Adrenal gland (tissue), 19 donors: ENCODE measurements at places on chromosomes 12 and 14. TPM values are rescaled to one million over a fixed set of nuclear protein-coding genes. Genes with fewer than 3 reads are reported as not detected.

GRCh38 chr12:58139894-58140293 lies 198.5 kb downstream of the ATP23 start:
- H3K27me3 ChIP-seq: no peaks in the 10 kb centered on the region
- no peak overlapping the region for H3K4me3 ChIP-seq
- DNase-seq: no peak
- H3K36me3 ChIP-seq: no peaks in the 10 kb centered on the region
- no peak overlapping the region for H3K27ac ChIP-seq

GRCh38 chr14:50619569-50620141 lies 48.5 kb downstream of the SAV1 start:
- DNase-seq: no peak
- H3K27me3 ChIP-seq: no peaks in the 10 kb centered on the region
- H3K4me3 ChIP-seq: no peak overlapping the region
- H3K4me1 ChIP-seq: no peaks in the 10 kb centered on the region

GRCh38 chr12:96383991-96384390 lies 16.2 kb downstream of the CDK17 start:
- DNase-seq: no peak
- H3K4me1 ChIP-seq: no peaks in the 10 kb centered on the region
- no peaks in the 10 kb centered on the region for H3K36me3 ChIP-seq
- no peak overlapping the region for H3K4me3 ChIP-seq

GRCh38 chr12:26938701-26939062 lies 412 bp downstream of the FGFR1OP2 start:
- peaks cover 21% of the 10 kb centered on the region for H3K4me1 ChIP-seq
- H3K36me3 ChIP-seq: no peaks in the 10 kb centered on the region
- H3K27ac ChIP-seq: peak overlapping the region; percentile 96

DNA sequence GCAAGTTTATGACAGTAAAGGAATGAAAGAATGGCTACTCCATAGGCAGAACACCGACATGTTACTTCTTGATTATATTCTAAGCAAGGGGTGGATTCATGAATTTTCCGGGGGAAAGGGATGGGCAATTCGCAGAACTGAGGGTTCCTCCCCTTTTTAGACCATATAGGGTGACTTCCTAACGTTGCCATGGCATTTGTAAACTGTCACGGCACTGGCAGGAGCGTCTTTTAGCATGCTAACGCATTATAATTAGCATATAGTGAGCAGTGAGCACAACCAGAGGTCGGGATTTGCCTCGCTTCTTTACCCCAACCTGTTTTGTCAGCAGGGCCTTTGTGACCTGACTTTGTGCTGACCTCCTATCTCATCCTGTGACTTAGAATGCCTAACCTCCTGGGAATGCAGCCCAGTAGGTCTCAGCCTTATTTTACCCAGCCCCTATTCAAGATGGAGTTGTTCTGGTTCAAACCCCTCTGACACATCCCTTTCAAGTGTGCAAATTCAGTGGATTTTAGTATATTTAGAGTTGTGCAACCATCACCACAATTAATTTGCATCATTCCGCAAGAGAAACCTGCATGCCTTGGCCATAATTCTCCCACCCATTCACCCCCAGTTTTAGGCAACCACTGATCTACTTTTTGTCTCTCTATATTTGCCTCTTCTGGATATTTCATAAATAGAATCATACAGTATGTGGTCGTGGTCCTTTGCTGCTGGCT lies 27.4 kb downstream of the PALS1 start:
- peaks cover 10% of the 10 kb centered on the region for H3K4me1 ChIP-seq
- no peaks in the 10 kb centered on the region for H3K27me3 ChIP-seq
- H3K4me3 ChIP-seq: no peak overlapping the region
- no peak overlapping the region for H3K27ac ChIP-seq
- no peak for DNase-seq

- no peak for DNase-seq
- H3K4me3 ChIP-seq: no peak overlapping the region
- no peak overlapping the region for H3K27ac ChIP-seq
- H3K36me3 ChIP-seq: no peaks in the 10 kb centered on the region
- no peaks in the 10 kb centered on the region for H3K27me3 ChIP-seq
Observed at GRCh38 chr12:91984556-91984955, 161.1 kb downstream of the BTG1 start.

GRCh38 chr14:22648506-22648905 lies 4.4 kb upstream of the OR6J1 start:
- no peak overlapping the region for H3K4me3 ChIP-seq
- H3K36me3 ChIP-seq: no peaks in the 10 kb centered on the region
- H3K4me1 ChIP-seq: no peaks in the 10 kb centered on the region
- H3K27me3 ChIP-seq: no peaks in the 10 kb centered on the region
- H3K27ac ChIP-seq: no peak overlapping the region

DNA sequence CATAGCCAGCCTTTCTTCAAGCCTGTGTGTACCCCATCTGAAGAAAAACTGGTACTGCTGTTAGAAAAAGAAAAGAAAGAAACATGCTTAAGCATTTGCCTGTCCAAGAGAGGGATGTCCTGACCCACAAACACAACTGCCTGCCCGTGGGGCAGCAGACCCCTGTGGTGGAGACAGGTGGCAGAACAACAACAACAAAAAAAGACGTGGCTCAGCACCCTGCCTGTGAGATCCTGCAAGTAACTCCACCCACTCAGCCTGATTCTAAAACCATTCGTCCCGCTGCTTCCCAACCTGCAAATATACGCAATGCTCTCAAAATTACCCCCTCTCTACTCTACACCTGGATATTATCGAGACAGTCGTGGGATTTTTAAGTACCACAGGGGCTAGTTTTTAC lies 64.9 kb upstream of the ZDHHC17 start:
- DNase-seq: no peak
- no peaks in the 10 kb centered on the region for H3K27me3 ChIP-seq
- no peaks in the 10 kb centered on the region for H3K36me3 ChIP-seq
- no peaks in the 10 kb centered on the region for H3K4me1 ChIP-seq
- no peak overlapping the region for H3K27ac ChIP-seq

DNA sequence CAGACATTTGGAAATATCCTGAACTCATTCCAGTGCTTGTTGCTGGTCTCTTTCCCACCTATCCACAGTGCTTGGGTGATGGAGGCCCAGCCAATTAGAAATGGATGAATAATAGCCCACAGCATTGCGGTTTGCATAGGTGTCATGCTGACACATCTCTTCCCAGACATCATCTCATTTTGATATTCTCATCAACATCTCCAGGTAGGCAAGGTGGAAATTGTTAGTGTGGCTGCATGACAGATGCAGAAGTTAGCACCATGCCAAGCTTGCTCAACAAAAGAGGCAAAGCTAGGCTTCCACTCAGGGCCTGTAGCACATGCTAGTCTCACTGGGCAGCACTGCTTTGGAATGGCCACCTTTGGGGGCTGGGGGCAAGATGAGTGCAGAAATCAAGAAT lies 1118.9 kb downstream of the VRK1 start:
- no peak overlapping the region for H3K4me3 ChIP-seq
- no peak overlapping the region for H3K27ac ChIP-seq
- no peaks in the 10 kb centered on the region for H3K36me3 ChIP-seq
- DNase-seq: no peak

GRCh38 chr12:561908-562593 lies 101.2 kb downstream of the NINJ2 start:
- no peaks in the 10 kb centered on the region for H3K36me3 ChIP-seq
- peak overlapping the region; percentile 57 for H3K27ac ChIP-seq
- DNase-seq: peak; percentile 50
- no peak overlapping the region for H3K4me3 ChIP-seq
- H3K27me3 ChIP-seq: no peaks in the 10 kb centered on the region
- no peaks in the 10 kb centered on the region for H3K4me1 ChIP-seq

DNA sequence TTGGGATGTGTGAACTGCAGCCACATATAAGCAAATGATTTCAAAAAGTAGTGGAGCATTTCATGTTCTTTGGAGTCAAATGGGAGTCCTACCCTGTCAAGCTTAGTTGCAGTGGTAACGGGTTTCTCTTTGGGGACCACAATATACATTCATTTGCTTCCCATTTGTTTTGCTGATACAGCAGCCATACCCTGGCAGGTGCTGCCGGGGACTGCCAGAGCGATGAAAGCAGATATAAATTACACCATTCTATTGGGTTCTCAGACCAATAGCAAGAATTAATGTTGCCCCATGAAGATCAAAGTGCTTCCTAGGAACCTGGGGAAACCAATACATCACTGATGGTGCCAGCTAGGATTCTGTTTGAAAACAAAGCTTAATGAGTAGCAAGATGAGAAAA lies 1621.5 kb upstream of the FLRT2 start:
- H3K4me1 ChIP-seq: peaks cover 7% of the 10 kb centered on the region
- no peaks in the 10 kb centered on the region for H3K36me3 ChIP-seq
- H3K27ac ChIP-seq: no peak overlapping the region
- no peaks in the 10 kb centered on the region for H3K27me3 ChIP-seq
- no peak for DNase-seq

DNA sequence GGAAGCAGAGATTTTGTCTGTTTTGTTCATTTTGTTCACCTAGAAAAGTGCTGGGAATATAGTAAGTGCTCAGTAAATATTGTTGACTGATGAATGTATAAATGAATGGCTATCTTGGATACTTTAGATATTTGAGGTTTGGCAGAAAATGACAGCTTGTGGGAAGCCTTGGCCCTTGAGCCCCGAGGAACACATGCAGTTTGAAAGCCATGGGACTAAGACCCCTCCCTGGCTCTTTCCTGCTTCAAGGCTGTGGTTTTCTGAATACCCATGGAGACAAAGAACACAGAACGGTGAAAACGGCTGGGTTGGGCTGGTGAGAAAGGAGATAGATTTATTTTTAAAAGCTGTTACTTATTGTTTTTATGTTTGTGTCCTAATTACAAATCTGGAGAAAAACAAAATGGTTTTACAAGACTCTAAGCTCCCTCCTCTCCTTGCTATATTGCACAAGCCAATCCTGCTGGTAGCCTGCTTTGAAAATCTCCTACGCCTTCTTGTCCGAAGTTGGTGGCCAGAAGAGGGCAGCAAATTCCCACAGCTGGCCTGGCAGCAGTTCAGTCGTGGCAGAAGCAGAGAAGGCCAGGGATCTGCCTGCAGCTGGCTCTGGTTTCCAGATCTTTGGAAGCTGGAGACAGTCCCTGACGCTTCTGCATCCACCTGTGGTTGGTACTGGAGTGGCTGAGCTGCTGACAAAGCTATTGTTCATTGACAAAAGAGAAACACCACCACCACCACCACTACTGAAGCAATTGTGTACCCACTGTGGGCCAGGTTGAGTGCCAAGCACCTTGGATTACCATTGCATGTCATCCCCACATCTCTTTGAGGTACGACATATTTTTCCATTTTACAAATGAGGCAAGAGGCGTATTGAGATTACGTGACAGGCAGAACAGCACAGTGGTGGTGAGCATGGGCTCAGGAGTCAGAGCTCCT lies 5.2 kb upstream of the KRT85 start:
- no peak overlapping the region for H3K27ac ChIP-seq
- no peaks in the 10 kb centered on the region for H3K36me3 ChIP-seq
- peak; percentile 94 for DNase-seq
- no peaks in the 10 kb centered on the region for H3K27me3 ChIP-seq
- no peaks in the 10 kb centered on the region for H3K4me1 ChIP-seq
- H3K4me3 ChIP-seq: no peak overlapping the region

GRCh38 chr14:100267990-100268389 lies 29.0 kb downstream of the YY1 start:
- no peaks in the 10 kb centered on the region for H3K27me3 ChIP-seq
- DNase-seq: no peak
- peaks cover 35% of the 10 kb centered on the region for H3K4me1 ChIP-seq
- H3K4me3 ChIP-seq: no peak overlapping the region

- peak within 1 kb of the TSS; percentile 82 for H3K4me3 ChIP-seq
- no peaks in the 10 kb centered on the region for H3K27me3 ChIP-seq
- DNase-seq: peak; percentile 52
- no peaks in the 10 kb centered on the region for H3K4me1 ChIP-seq
- no peaks in the 10 kb centered on the region for H3K36me3 ChIP-seq
Observed at GRCh38 chr12:122182887-122183587, at the start of gene LRRC43. TSS of gene LRRC43 (plus strand) at chr12:122183123. CDS start at chr12:122183145, 22 bp downstream.

GRCh38 chr12:130461839-130462557 lies 124.3 kb downstream of the PIWIL1 start:
- H3K27ac ChIP-seq: no peak overlapping the region
- DNase-seq: no peak
- H3K36me3 ChIP-seq: no peaks in the 10 kb centered on the region
- no peaks in the 10 kb centered on the region for H3K27me3 ChIP-seq

SERPINA10 gene
- not detected for total RNA-seq

MGP gene
- total RNA-seq: 1,833 TPM

POTEM gene
- not detected for total RNA-seq

ADSS1 gene
- total RNA-seq: 4.0 TPM

NDRG2 gene
- 585 TPM for total RNA-seq

TMEM106C gene
- 44.7 TPM for total RNA-seq

GALNT16 gene
- 15.4 TPM for total RNA-seq

PLEKHD1 gene
- 0.14 TPM for total RNA-seq

DBX2 gene
- not detected for total RNA-seq

LRRC9 gene
- 0.21 TPM for total RNA-seq

LTBP2 gene
- 5.7 TPM for total RNA-seq

DDIT3 gene
- 62.3 TPM for total RNA-seq
